Brain pericyte (primary cell): ENCODE measurements at places on chromosomes 5 and 9.

DNA sequence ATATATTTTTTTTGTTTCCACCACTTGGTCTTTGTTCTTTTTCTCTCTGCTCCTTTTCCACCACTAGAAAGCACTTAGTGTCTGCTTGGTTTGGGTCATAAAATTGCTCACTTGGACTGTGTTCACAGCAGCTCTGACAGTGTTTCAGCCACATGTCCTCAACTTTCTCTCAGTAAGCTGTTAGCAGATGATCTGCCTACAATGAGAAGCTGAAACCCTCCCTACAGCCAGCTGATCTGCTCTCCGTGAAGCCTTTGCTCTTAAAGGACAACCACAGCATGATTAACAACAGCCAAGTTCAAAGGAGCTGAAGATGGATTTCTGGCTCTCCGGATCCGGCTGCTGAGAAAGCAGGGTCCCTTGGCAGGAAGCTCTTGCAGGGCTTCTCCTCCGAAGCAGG, 31.6 kb downstream of the PRLR start:
- DNase-seq, result no peak

GRCh38 chr9:77507212-77507961, 140.7 kb downstream of the GNA14 start:
- no peak for DNase-seq

DNA sequence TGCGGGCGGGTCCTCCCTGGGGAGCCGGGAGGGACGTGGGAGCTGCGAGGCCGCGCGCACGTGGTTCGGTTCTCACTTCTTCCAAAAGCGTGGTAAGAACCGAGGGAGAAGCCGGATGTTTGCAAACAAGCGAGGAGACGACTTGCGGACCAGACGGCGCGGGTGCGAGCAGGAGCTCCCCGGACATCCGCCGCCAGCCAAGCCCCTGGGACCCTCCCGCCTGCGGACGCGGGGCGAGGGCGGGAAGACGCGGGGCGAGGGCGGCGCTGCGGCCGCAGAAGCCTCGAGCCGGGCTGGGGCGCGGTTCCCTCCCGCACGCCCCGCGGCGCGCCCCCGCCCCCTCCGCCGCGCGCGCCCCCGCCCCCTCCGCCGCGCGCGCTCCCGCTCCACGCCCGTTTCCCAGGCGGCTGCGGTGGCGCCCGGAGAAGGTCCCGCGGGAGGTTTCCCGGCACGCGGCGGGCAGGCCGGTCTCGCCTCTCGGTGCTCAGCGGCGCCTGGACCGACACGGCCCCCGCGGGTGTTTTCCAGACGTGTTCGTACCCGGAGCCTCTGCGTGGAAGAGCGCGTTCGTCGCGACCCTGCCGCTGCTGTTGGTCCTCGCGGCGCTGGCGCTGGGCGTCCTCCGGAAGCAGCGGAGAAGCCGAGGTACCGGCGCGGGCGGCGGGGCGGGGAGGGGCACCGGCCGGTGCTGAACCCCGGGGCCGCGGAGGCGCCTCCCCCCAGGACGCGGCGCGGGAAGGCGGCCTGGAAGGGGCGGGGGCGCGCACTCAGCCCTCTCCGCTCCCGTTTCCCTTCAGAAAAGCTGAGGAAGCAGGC, 12.8 kb downstream of the BTNL9 start:
- no peak for DNase-seq

DNA sequence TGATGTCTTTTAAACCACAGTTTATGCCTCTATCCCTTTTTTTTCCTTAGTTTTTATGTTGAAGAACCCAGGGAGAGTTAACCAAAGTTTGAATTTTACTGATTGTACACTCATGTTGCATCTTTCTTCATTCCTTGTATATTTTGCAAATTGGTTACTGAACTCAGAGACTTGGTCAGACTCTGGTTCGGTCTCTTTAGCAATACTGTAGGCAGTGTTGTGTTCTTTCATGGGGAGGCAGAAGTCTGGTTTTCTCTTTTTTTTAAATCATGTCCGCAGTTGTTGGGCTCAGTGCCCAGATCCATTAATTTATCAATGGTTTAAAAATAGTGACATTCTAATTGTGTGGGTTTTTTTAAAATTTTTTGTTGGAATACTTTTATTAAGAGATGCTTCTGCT, 23.4 kb downstream of the UBE2R2 start:
- no peak for DNase-seq

GRCh38 chr5:43274435-43275114, 38.6 kb downstream of the HMGCS1 start:
- DNase-seq, result no peak

- DNase-seq, result no peak
These were observed 298.0 kb downstream of the SPOCK1 start for GRCh38 chr5:137200906-137201700.

DNA sequence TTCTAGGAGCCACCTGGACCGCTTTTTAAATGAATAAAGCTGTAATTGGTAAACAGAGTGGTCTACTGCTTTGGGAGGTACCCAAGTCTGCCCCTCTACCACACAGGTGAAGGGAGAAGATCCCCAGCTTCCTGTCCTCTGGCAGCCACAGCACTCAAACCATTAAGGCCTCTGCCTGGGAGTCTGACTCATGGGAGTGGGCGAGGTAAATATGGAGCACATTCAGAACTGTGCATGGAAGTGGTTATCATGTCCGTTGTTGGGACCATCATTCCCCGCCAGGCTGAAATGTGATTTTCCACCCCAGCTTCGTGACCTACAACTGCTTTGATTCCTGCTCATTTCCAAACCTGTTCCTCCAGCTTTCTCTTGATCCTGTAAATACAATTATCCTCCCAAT, 59.5 kb upstream of the ALDH1B1 start:
- DNase-seq, result no peak

DNA sequence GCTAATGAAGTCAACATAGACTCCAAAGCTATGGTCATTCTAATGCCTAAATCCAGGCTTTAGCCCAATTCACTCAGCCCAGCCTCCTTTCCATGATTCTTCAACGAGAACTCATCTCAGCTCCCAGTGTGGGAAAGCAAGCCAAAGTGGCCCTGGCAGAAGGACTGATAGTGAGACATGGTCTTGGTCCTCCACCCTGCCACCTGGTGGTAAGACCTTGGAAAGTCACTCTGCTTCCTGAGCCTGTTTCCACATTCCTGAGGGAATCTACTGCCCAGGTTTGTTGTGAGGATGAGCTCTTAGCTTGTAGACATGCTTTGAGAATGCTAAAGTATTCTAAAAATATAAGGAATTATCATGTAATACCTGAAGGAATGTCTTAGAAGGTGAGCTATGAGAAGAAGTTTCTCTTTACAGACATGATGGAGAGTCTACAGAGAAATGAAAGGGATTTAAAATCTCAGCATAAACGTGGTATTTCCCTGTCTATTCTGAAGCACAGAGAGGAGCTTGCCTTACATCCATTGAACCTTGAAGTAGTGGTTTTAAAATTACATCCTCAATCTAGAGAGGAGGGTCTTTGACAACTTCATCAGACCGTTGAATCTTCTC, 173.5 kb downstream of the TRIM32 start:
- DNase-seq, result no peak

DNA sequence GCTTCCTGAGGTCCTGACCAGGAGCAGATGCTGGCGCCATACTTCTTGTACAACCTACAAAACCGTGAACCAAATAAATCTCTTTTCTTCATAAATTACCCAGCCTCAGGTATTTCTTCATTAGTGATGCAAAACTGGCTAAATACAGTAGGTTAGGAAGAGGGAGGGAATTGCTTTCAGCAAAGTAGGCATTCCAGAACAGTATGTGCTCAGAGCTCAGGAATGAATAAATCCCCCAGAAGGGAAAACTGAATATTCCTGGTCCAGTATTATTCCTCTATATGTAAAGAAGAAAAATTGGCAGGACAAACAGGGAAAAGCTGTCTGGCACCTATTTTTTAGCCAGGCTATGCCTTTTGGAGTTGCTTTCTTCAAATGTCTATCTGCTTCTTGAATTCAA, 577.1 kb downstream of the PSAT1 start:
- no peak for DNase-seq

DNA sequence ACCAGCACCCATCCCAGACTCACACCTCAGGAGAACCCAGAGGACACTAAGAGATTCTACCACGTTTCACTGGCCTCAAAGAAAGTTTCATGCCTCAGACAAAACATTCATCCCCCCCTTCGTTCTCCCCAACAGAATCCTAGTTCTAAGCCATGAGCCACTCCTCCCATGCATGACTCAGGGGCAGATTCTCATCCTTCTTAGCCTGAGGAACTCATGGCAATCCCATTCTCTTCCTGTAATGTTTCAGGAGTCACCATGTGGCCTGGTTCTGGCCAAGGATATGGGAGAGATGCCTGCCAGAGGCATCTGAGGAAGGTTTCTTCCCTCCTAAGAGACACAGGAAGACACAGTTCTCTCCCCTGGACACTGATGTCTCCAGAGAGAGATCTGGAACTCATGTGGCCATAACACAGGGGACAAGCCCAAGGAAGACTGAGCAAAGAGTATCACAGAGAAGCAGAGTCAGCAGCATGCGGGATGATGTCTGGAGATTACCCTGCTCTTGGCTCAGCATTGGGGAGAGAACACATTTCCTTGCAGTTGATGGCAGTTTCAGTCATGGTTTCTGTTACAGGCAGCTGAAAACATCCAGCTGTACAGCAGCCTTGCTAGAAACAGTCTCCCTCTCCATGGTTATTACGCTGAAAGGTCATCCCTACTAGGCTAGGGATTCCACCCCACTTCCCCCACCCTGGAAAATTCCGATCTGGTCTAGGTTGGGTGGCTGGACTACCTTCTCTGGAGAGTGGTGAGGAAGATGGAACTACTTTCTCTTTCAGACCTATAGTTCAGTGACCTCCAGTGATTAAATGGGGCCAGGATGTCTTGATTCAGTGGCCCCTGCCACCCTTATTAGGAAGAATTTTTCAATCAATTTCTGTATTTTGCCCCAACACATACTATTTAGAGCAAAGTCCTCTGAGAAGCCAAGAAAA, 115.4 kb downstream of the ZNF608 start:
- no peak for DNase-seq

GRCh38 chr5:75622564-75622963, 11.3 kb downstream of the ANKDD1B start:
- no peak for DNase-seq
